ENCODE measurements at places on chromosomes 2 and 18.
A peak's percentile ranks its signal among the peaks of the same experiment; 100 is the strongest.

GRCh38 chr2:11213090-11213638, 57.9 kb downstream of the SLC66A3 start:
- no peak for DNase-seq

- no peak for DNase-seq
Measured at GRCh38 chr2:100880036-100880435, 60.1 kb downstream of the NPAS2 start.

DNA sequence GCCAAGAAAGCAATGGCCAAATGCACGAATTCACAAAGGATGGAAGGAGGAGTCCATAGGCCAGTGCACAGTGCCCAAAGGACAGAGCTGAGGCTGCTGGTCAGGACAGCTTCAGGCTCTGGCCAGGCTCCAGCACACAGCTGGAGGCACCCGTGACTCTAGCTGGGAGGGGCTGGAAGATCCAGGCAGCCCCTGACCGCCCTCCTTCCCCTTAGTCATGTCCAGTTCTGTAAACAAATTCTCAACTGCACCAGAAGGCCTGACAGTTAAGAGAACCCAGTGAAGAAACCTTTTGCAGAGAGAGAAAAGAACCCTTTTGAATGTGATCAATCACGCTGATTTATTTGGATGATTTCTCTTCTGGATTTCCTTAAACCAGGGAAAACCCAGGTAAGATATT, 7.7 kb upstream of the YWHAQ start:
- no peak for DNase-seq

DNA sequence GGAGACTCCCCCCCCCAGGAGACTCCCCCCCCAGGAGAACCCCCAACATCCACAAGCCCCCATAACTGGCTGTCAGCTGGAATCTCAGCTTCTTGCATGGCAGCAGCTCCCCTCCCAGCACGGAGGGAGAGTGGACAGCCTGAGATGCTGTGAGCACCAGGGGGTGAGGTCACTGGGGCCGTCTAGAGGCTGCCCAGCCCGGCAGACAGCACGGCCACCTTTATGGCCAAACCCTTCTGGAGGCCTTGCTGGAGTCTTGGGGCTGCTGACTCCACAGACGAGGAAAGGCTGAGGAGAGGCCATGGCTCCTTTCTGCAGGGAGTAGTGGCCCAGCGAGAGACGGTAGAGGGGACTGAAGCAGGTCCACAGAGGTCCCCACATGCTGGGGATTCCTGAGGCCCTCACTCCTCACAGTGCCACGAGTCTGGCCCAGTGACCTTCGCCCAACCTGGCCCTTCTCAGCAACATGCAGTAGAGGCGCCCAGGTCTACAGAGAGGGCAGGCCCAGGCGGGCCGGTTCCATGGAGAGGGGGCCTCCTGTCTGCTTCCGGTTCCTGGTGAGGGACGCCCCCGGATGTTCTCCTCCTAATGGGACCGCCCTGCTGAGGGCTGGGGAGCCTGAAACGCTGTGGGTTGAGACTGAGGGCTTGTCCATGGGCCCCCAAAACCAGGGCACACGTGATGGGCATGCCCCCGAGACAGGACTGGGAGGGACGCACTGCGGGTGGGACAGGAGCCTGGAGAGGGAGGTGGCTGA, 122.6 kb upstream of the CTDP1 start:
- no peak for DNase-seq

- DNase-seq, result no peak
Measured at GRCh38 chr2:17979707-17980106, 101.2 kb downstream of the KCNS3 start.

DNA sequence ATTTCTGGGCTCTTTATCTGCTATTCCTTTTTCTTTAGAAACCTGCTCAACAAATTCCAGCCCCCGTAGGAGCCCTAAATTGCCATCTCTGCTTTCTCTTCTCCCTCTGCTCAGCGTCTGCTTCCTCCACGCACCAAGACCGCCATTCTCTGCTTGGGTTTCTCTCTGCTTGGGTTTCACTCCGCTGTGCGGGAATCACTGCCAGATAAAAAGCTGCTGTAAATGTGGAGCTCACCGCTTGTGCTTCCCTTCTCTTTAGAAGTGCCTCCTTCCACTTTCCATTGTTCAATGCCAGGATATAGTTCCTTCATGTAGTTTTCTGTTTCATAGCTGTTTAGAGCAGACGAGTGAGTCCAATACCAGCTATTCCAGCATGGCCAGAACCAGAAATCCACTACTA, 45.9 kb downstream of the TMEM237 start:
- no peak for DNase-seq

GRCh38 chr2:7900593-7900992, 781.3 kb upstream of the ID2 start:
- no peak for DNase-seq

DNA sequence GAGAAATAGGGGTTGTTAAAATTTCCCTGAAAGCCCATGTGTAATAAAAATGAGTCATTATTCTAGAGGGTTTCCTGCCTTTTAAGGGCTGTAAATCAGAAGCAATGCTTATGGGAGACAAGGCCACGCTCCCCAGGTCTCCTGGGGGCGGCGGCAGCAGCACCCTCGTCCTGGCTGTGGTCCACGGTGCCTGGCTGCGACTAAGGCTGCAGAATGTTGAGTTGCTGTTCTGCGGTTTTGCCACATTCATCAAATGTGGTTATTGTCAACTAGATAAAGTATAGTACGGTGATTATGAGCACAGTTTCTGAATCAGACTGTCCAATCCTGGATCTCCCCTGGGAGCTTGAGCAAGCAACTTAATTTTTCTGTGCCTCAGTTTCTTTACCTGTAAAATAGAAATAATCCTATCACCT, 11.9 kb upstream of the AGFG1 start:
- DNase-seq, result no peak

- DNase-seq, result no peak
Measured at GRCh38 chr2:65819963-65820362, 387.6 kb upstream of the SPRED2 start.

- no peak for DNase-seq
Measured at GRCh38 chr2:126515471-126515870, 140.5 kb upstream of the GYPC start.

- peak; percentile 49 for DNase-seq
Measured at GRCh38 chr2:10500601-10501361, 52.7 kb upstream of the ODC1 start.

DNA sequence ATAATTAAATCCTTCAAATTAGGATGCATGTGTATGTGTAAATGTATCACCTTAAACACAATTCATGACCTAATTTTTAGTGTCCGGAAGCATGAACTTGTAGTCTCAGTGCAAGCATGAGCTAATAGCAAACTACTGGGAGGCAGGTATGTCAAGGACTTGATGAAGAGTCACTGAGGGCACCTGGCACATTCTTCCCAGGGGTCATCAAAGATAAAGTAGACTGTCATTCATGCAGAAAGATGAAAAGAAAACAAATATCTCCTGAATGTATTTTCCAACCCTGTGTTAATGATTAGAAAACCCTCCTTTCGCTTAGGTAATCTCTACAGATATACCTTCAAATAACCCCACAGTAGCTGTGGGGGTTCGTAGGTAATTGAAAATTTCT, 234.9 kb downstream of the SOCS6 start:
- no peak for DNase-seq

GRCh38 chr2:157900203-157900602, 24.1 kb upstream of the ACVR1 start:
- no peak for DNase-seq

DNA sequence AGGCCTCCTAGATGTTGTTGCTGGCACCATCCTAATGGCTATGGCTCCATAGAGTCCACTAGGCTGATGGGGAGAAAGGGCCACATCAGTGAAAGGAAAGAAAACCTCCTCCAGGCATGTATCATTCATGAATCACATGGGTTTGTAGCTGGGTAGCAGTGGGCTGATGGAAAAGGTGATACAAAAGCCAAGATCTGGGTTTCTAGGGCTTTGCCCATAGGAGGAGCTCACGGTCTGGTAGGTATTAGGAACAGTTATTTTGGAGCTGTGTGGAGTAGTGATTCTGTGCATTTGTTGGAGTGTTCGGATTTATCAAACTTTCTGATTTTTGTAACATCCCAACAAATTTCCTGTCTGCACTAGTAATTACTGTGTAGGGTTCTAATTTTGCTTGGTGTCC, 259.2 kb downstream of the SLC4A3 start:
- DNase-seq, result no peak

DNA sequence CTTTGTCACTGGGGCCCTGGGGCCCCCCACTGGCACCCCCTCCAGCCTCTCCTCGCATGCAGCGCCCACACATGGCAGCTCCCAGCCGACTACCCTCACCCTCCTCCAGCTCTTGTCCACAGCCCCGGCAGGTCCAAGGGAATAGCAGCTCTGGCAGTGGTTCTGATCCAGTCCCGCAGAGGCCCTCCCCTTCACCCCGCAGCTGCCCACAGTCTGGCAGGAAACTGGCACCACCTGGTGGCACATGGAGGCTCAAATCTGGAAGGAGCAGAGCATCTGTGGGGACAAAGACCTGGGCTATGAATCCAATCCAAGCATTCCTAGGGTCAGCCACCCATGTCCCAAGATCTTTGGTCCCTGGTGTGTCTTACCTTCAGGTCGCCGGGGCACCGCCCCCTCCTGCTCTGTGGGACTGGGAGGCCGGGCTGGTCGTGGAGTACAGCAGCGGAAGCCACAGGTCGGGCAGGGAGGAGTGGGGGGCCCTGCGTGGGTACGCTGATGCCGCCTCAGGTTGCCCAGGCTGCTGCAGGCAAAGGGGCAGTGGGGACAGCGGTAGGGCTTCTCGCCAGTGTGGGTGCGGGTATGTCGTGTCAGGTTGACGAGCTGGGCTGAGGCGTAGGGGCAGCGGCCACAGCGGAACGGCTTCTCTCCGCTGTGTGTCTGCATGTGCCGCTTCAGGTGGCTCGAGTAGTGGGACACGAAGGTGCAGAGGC, 2.3 kb downstream of the ZNF513 start:
- DNase-seq, result no peak

- no peak for DNase-seq
Measured at GRCh38 chr18:22233266-22233665, 63.9 kb downstream of the GATA6 start.

- DNase-seq, result no peak
Measured at GRCh38 chr2:224775647-224776046, 59.5 kb upstream of the CCDC195 start.

DNA sequence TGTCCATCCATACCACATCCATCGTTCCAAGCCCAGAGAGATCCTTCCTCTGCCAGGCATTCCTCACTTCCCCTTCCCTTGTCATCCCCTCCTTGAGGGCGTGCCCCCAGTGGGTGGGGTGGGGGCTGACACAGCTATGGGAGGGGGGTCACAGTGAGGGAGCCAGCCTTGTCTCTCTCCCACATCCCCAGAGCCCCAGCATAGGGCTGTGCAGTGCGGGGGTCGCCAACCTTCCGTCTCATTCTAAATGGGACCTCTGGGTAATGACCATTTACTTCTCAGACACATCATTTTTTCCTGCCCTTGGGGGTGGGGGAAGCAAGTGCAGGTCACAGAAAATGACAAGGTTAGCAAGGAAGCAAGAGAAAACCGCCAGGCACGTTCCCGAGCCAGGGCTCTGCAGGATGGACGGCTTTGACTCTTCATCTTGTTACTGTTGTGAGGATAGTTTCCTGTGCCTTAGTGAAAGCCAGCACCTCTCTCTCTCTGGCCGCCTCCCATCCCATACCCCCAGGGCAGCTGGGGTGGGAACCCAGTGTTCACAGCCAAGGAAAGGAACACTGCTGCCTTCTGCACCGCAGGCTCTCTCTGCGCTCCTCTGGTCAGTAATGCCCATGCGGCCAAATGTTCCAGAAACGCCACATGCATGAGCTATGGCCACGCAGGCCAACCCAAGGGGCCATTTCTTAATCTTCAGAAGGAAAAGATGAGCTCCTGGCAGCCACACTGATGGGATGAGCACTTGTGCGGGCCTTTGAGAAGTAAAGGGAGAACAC, 22.7 kb upstream of the OTOS start:
- no peak for DNase-seq

DNA sequence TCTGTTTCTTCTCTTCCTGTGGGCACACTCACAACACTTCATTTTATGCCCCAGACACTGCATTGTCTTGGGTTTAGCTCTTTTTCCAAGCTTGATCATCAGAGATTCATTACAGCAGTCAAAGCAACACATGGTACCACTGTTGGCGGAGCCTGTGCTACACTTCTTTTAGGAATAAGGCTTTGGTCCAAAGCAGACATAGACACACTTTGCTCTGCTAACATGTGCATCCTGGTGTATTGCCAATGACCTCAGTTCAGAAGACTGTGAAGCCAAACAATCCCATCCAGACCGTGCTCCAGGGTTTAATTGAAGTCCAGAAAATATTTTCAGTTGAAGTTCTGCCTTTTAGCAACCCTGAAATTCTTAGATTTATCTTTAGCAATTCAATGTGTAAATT, 354.6 kb upstream of the RAB12 start:
- no peak for DNase-seq

DNA sequence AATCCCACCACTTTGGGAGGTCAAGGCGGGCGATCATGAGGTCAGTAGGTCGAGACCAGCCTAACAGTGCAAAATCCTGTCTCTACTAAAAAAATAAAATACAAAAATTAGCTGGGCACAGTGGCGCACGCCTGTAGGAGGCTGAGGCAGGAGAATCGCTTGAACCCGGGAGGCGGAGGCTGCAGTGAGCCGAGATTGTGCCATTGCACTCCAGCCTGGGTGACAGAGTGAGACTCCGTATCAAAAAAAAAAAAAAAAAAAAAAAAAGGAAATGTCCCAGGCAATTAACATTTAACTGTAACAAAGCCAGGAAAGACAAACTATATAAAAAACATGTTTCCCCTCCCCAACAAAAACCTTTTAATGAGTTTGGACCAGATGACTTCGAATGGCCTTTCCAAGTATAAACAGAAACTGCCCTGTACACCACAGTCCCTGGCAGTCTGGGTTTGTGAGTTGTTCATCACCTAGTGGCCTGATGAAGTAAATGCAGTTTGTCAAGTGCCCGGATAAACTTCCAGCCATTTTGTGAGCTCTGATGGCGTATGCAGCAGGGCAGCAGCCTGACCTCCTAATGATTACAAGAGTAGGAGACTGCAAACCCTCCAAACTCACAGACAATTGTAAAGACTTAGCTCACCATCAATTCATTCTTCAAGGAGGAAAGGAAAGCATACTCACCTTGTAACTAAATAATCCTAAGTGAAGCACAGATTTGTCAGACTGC, 16.6 kb upstream of the PCBP1 start:
- DNase-seq, result no peak

DNA sequence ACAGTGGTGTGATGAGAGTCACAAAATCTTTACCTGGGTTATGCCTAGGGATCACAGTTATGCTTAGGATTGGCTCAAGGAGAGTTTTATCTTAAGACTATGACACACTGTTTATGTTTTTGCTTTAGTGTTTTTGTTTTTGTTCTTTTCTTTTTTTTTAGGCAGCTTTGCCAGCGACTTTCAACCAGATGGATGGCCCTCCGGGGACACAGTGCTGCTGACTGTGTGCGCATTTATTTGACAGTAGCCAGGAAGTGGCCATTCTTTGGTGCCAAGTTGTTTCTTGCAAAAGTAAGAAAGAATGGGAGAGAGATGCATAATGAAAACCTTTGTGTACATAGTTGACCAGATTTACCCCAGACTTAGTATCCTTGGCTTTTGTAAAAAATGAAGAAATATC, 15.1 kb upstream of the DYNC2LI1 start:
- DNase-seq, result no peak

GRCh38 chr2:46471-47345, at the start of gene FAM110C:
Gene FAM110C, minus strand, starts transcription at chr2:46505. Its CDS starts 120 bp downstream, at chr2:46385.
- peak; percentile 83 for DNase-seq
